Spleen (tissue), 13 donors: ENCODE measurements at places on chromosomes 11 and 22. TPM values are rescaled to one million over a fixed set of nuclear protein-coding genes. Genes with fewer than 3 reads are reported as not detected.

GRCh38 chr22:44585559-44586350 is 87.7 kb upstream of the RTL6 start:
- H3K4me3 ChIP-seq, result no peak overlapping the region
- peak; percentile 37 for DNase-seq
- no peak overlapping the region for H3K27ac ChIP-seq
- peaks cover 39% of the 10 kb centered on the region for H3K27me3 ChIP-seq
- no peaks in the 10 kb centered on the region for H3K36me3 ChIP-seq
- H3K4me1 ChIP-seq, result no peaks in the 10 kb centered on the region

GRCh38 chr11:19279451-19279850 is 38.7 kb upstream of the E2F8 start:
- no peak for DNase-seq
- H3K27me3 ChIP-seq, result no peaks in the 10 kb centered on the region
- no peak overlapping the region for H3K27ac ChIP-seq

Gene P4HA3
- total RNA-seq, result not detected

DNA sequence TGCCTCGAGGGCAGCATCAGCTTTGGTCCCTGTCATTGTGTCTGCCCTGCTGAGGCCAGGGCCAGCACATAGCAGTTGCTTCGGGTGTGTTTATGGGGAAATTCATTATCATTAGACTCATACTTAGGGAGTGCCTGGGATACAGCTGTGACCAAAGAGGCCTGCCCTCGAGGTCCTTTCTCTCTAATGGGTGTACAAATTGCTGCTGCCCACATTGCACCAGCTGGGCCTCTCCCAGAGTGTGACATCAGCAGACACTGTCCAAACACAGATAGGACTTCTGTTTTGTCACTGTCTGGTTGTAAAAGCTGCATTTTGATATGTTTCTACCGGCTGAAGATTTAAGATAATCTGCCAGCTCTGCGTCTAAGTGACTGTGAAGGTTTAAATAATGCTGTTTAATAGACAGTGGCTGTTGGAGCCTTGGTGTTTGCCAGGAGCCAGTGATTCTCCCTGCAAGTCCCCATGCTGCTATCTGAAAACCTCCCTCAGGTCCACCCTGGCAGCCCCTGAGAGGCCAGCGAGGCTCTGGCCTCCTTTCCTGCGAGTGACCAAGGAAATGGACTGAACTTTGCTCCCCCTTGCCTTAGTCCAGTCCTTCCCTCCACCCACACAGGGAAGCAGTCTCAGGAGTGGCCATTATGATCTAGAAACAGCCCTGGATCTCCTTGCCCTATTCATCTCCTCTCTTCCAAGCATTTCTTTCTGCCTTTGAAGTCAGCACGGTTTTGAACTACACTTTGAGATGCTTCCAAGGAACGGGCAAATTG is 505.2 kb downstream of the TBC1D22A start:
- peaks cover 4% of the 10 kb centered on the region for H3K27me3 ChIP-seq
- no peak overlapping the region for H3K4me3 ChIP-seq
- DNase-seq, result no peak
- H3K4me1 ChIP-seq, result no peaks in the 10 kb centered on the region
- no peaks in the 10 kb centered on the region for H3K36me3 ChIP-seq
- H3K27ac ChIP-seq, result no peak overlapping the region

DNA sequence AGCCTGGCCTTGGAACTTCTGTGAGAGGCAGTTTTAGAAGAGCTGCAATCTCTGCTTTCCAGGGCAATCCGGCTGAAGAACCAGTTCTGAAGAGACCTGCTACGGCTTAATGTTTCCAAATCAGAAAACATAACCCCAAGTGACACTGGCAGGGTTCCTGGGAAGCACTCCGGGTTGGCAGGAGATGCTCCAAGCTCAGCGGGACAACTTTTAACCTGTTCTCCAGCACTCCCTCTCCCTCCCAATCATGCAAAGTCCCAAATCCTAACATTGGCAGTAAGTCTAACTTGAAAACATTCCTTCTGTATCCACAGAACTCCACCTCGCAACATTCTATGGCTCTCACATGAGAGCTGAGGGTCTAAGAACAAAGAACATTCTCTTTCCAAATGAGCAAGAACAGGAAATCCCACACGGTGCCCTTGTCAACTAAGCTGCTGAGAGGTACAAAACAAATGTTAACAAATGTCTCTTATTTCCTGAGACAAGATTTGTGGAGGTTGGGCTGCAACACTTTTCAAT is 48.5 kb upstream of the MN1 start:
- H3K27ac ChIP-seq, result no peak overlapping the region
- no peak overlapping the region for H3K4me3 ChIP-seq
- peaks cover 95% of the 10 kb centered on the region for H3K36me3 ChIP-seq
- peaks cover 36% of the 10 kb centered on the region for H3K4me1 ChIP-seq
- no peak for DNase-seq
- H3K27me3 ChIP-seq, result no peaks in the 10 kb centered on the region
